ENCODE measurements at places on chromosomes 7 and 10.

GRCh38 chr7:24129597-24129996 lies 154.4 kb upstream of the NPY start:
- no peak for DNase-seq

DNA sequence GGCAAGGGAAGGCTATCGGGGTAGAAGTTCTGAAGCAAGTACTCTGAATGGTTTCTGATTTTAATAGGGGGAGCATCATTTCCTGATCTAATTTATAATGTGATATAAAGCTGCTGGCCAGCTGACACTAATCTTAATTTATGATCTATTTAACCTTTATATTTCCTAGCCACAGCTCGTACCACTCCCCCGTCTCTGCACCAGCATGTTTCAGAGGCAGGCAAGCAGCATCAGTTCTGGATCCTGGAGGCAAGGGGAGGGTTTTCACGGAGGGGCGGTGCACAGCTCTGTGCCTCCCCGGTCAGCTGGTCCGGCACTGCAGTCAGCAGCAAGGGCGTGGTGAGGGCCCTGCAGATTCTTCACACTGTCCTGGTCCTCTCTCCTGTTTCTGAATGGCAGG lies 30.0 kb downstream of the MGMT start:
- DNase-seq = no peak

GRCh38 chr7:102845346-102845745 lies 67.5 kb upstream of the LRRC17 start:
- no peak for DNase-seq

DNA sequence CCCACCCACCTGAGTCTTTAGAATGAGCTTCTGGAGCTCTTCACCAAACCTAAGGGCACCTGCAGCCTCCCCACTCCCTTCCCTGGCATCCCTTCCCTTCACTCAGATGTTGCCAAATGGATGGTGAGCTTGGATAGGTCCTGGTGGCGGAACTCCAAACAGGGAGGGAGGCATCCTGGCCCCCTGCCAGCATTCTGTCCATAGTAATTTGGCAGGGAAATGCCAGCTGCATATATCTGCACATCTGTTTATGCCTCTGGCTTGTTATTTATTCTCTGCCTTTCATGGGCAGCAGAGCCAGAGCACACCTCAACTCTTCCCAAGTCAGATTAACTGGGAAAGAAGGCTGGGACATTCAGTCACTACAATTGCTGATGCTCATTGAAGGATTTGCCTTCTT lies 18.1 kb downstream of the KAZALD1 start:
- DNase-seq = no peak

DNA sequence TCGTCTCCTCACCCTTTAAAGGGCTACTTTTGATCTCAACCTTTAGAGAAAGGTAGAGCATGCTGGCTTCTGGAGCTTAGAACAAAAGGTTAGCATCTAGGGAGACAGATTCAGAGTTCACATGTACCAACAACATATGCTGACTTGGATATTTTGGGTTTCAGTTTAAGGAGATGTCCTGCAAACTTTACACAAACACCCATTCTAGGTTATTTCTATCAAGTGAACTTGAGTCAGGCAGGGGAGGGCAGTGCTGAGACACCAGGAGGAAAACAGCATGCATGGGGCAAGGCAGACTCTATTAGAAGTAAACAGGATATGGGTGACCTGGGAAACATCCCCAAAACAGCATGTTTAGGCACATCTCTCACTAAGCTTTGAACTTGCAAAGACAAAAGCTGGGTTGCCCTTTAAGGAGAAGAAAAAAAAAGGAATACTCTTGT lies 43.8 kb downstream of the ARL4A start:
- no peak for DNase-seq

- peak; percentile 94 for DNase-seq
These were observed 936 bp upstream of the REPIN1 start for GRCh38 chr7:150367677-150368095.

Data from NCI-H146 (cell line).